G401 (cell line): ENCODE measurements at places on chromosomes 3 and 15. TPM values are rescaled to one million over a fixed set of nuclear protein-coding genes. Genes with fewer than 3 reads are reported as not detected.

Gene NPAP1
- not detected in 2 replicates for total RNA-seq

Gene AADACL2
- not detected in 2 replicates for total RNA-seq

Gene IQCF5
- total RNA-seq = not detected in 2 replicates

Gene GLDN
- not detected in 2 replicates for total RNA-seq

Gene CCR1
- 16.2 and 23.0 TPM in 2 replicates for total RNA-seq

Gene NUP210
- total RNA-seq = 33.0 and 45.0 TPM in 2 replicates

Gene CFAP44
- 1.7 and 2.3 TPM in 2 replicates for total RNA-seq

Gene CADM2
- total RNA-seq = not detected in 2 replicates

Gene CCR2
- total RNA-seq = not detected in 2 replicates

Gene SLC12A8
- not detected in 2 replicates for total RNA-seq

Gene ATP13A4
- total RNA-seq = not detected in 2 replicates

Gene CMTM8
- 3.1 and 6.6 TPM in 2 replicates for total RNA-seq

Gene DISP2
- total RNA-seq = 1.0 and 3.1 TPM in 2 replicates

Gene TMEM108
- total RNA-seq = not detected in 2 replicates

Gene GPR27
- total RNA-seq = 0.31 TPM in 1 of 2 replicates, not detected in the other

Gene DUOXA2
- not detected in 2 replicates for total RNA-seq

Gene NR1I2
- total RNA-seq = not detected in 2 replicates

Gene GOLGA6L10
- total RNA-seq = 0.47 and 0.98 TPM in 2 replicates

Gene BAHD1
- 33.8 and 37.2 TPM in 2 replicates for total RNA-seq

Gene FBXL2
- total RNA-seq = 18.5 and 23.2 TPM in 2 replicates
